Right kidney (tissue), 9 donors: ENCODE measurements at places on chromosomes 7 and 10.

DNA sequence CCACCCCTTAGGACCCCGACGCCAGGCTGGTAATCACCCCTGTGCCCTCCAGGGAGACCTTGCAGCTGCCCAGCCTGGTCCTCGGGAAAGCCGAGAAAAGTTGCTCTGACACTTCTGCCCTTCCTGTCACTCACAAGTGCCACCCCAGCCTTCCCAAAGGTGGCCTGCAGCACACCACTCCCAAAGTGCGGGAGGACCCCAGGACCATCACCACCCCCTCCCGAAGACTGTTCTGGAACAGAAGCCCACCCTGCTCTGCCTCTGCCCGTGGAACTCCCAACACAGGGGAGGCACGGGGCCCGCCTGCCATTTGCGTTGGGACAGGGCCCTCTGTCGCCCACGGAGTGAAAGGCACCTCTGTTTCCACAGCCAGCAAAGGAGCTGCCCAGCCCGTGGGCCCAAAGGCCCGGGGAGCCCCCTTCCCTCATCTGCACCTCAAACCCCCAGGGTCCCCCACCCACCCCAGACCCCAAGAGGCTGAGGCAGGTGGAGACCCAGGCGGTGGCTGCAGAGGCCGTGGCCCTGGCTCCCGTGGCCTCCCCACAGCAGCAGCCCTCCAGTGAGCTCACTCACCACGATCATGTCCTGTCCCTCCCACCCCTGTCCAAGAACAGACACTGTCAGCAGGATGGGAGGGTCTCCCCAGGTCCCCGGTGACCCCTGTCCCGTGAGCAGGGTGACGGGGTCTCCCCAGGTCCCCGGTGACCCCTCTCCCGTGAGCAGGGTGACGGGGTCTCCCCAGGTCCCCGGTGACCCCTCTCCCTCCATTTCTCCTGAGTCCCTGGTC, 47.8 kb upstream of the PPP2R2D start:
- no peak for DNase-seq

DNA sequence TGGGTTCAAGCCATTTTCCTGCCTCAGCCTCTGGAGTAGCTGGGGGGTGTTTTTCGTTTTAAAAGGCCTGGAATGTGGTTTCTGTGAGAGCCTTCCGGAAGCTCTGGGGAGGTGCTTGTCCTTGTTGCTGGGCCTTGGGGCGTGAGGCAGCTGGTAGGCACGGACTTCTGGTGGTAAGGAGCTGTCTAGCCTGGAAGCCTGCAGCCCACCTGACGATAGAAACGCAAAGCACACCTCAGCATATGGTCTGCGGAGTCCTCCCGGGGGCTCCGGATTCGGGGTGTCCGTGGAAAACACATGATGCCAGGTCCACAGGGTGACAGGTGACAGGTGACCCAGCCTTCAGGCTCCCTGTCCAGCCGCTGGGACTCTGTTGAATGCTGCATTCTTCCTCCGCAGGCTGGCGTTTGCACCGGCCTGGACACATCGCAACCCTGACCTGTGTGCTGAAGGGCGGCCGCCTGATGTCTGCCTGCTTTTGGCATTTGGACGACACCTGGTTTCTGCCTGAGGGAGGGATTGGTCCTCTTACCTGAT, 37.3 kb downstream of the INPP5A start:
- no peak for DNase-seq

- no peak for DNase-seq
Observed at GRCh38 chr10:1199345-1199673, 143.1 kb downstream of the WDR37 start.

GRCh38 chr10:72228318-72228751, 12.3 kb upstream of the ASCC1 start:
- no peak for DNase-seq

- peak; percentile 67 for DNase-seq
Observed at GRCh38 chr7:4753598-4754432, 21.6 kb upstream of the AP5Z1 start.

DNA sequence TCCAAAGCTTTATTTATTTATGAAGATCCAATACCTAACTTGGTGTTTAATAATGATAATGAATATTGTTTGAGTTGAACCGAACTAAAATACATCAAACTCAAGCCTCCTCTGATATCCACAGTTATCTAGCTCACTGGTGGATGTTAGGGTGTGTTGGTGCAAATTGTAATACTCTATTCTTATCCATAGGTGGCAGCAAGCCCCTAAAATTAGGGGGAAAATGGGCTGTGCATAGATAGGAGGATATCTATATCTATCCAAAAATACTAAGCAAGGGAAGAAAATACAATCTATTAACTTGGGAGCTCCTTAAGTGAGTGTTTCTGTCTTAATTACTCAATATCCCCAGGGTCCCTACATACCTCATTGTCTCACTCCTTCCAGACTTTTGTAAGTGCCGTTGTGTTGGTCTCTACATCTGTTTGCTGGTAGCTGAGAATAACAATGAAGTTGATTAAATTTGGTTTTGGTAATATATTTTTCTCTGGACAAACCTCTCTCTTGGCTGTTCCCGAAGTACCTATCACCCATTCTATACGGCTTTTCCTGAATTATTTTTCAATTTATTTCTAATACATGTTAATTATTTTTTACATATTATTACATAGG, 55.0 kb upstream of the VWDE start:
- DNase-seq = peak; percentile 11

DNA sequence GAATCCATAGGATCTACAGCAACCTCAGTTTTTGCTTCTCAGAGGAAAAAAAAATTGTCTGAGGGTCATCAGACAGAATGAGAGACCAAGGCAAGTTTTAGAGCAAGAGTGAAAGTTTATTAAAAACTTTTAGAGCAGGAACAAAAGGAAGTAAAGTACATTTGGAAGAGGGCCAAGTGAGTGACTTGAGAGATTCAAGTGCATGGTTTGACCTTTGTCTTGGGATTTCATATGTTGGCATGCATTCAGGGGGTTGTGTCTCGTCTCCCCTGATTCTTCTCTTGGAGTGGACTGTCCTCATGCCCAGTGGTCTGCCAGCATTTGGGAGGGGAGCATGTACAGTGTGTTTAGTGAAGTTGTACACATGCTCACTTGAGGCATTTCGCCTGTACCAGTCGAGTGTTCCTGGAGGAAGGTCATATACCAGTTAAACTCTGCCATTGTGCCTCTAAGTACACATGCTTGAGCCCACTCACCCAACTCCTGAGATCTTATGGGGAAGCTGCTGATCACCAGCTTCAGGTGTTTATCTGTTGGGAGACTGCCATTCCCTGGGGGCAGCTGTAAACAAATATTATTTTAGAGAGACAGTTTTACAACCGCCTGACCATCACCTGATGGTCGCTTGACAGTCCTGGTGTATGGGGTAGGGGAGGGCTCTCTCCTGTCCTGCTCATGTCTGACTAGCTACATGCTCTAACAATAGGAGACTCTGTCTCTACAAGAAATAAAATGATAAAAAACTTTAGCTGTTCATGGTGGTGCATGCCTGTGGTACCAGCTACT, 109.4 kb downstream of the EEPD1 start:
- no peak for DNase-seq

DNA sequence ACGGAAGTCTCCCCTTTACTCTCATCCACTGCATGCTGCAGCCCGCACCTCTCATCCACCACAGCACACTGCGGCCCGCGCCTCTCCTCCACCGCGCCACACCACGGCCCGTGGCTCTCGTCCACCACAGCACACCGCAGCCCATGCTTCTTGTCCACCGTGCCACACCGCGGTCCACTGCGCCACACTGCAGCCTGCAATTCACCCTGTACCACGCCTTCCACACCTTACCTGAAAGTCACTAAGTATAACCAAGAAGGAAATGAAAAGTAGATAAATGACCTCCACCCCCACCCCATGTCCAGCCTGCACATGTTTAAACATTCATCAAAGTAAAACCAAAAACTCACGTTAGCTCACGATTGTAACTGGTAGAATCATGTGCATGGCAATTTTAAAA, 176.1 kb downstream of the DIP2C start:
- DNase-seq = no peak

GRCh38 chr10:72218325-72218724, 2.2 kb upstream of the ASCC1 start:
- DNase-seq = no peak

GRCh38 chr10:3805791-3806461, 20.9 kb upstream of the KLF6 start:
- DNase-seq = no peak

DNA sequence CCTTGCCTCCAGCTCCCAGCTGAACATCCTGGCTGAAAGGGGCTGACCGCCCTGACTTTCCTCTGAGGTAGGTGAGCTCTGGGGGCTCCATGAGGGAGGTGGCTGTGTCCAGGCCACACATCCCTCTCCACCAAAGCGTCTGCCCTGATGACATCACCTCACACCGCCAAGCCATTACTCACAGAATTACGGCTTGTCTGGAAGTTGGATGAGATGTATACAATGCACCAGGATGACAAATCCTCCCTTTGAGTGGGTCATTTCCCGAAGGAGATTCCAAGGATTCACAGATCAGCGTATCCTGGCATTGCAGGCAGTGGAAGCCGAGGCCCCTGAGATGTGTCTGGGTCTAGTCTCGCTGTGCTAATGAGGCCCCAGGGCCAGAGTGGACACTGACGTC, 15.1 kb upstream of the RET start:
- DNase-seq = no peak

- DNase-seq = no peak
Observed at GRCh38 chr7:156158693-156159092, 346.4 kb upstream of the SHH start.
